Endodermal cell (in vitro differentiated cells): ENCODE measurements at places on chromosomes 2 and 18. TPM values are rescaled to one million over a fixed set of nuclear protein-coding genes. Genes with fewer than 3 reads are reported as not detected.

DNA sequence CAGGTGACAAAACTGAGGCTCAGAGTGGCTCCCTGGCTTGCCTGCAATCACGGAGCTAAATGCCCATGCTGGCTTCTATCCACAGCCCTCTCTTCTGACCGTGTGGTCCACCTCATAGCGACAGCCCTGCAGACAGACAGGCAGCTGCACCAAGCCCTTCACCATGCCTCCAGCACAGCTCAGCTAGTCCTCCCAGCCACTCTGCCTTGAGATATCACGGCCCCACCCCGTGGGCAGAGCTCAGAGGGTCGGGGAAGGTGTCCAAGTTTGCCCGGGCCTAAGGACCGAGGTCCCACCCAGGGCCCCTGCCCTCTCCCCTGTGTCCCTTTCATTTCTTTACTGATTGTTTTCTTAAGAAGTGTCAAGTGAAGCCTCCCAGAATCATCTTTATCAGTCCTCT lies 128.2 kb upstream of the GLI2 start:
- no peak overlapping the region for H3K4me3 ChIP-seq
- H3K36me3 ChIP-seq, result no peaks in the 10 kb centered on the region
- no peaks in the 10 kb centered on the region for H3K27me3 ChIP-seq
- H3K4me1 ChIP-seq, result no peaks in the 10 kb centered on the region
- H3K27ac ChIP-seq, result no peak overlapping the region
- no peak for DNase-seq

Gene SH3RF3
- total RNA-seq, result 0.99 to 1.5 TPM (median 1.4 TPM) in 3 replicates

DNA sequence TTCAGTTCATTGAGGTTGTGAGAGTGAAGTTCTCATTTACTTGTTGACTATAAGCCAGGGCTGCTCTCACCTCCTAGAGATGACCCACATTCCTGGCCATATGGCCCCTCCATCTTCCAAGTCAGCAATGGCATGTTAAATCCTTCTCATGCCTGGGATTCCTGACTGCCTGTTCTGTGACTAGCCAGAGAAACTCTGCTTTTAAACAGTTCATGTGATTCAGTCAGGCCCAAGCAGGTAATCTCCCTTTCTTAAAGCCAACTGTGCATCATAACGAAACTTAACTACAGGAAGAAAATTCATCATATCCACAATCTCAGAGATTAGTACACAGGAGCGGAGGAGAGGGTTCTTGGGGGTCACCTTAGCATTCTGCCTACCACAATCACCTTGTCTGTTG lies 11.5 kb downstream of the DPP4 start:
- no peak for DNase-seq
- H3K36me3 ChIP-seq, result no peaks in the 10 kb centered on the region
- H3K4me1 ChIP-seq, result no peaks in the 10 kb centered on the region

GRCh38 chr2:70557171-70557838 lies 3.7 kb upstream of the TGFA start:
- H3K4me3 ChIP-seq, result no peak overlapping the region
- peaks cover 10% of the 10 kb centered on the region for H3K4me1 ChIP-seq
- no peak overlapping the region for H3K27ac ChIP-seq
- H3K36me3 ChIP-seq, result no peaks in the 10 kb centered on the region
- peaks cover 32% of the 10 kb centered on the region for H3K27me3 ChIP-seq

DNA sequence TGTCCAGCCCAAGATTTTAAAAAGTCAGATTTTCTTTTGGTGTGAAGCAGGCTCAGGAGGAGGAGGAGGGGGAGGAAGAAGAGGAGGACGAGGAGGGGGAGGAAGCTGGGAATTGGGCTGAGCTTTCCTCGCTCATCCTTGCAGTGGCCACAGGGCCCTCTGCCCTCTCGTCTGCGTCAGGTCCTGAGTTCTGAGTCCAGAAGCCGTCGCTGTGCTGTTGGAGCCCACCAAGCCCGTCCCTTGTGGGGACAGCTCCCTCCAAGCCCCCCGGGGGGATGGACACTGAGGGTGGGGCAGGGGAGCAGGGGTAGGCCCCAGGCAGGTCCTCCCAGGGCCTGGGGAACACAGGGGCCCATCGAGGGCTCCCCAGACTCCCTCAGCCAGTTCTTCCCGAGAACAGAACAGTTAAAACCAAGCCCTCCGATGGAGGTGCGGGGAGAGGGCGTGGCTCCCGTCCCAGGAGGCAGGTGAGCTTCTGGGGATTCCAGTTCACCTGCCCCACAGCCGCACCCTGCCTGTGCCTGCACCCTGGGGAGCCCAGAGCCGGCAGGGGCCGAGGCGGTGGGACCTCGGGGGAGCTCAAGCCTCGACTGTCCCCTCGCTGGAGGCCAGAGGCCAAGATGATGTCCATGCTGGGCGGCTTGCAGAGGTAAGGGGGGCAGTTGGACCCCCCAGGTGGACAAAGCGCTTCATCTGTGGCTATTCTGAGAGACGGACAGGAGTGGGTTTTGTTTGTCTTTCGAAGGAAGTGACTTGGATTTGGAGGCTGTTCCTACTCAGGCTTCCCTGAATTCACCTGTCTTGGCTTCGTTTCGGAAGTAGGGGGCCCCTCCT lies at the start of gene GAL3ST2:
Gene GAL3ST2 (plus strand): TSS at position 487 of the 834 bp plus-strand sequence. CDS start 134 bp downstream, at position 621.
- no peaks in the 10 kb centered on the region for H3K27me3 ChIP-seq
- H3K36me3 ChIP-seq, result no peaks in the 10 kb centered on the region
- no peak within 1 kb of the TSS for H3K4me3 ChIP-seq
- no peaks in the 10 kb centered on the region for H3K4me1 ChIP-seq
- H3K27ac ChIP-seq, result no peak within 1 kb of the TSS
- DNase-seq, result peak; percentile 40

Gene KCNJ3
- 3.2 and 4.3 TPM in 2 replicates for total RNA-seq

DNA sequence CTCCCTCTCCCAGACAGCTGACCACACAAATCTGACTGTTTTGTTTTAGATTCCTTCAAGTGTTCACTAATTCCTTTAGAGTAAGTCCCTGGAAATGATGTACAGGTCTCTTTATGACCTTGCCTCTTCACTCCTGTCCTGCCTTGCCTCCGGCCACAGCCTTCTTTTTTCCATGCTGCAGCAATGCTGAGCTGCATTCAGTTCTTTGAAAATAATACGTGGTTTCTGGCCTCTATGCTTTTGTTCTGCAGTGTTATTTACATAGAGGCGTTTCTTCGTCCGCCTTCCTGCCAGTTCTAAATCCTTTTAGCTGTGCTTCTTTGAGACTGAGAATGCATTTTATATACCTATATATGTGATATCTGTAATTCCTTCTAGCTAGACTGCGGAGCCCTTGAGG lies 87.2 kb downstream of the PPP1R1C start:
- H3K27ac ChIP-seq, result no peak overlapping the region
- H3K27me3 ChIP-seq, result no peaks in the 10 kb centered on the region
- H3K36me3 ChIP-seq, result no peaks in the 10 kb centered on the region
- H3K4me1 ChIP-seq, result no peaks in the 10 kb centered on the region
- no peak overlapping the region for H3K4me3 ChIP-seq

DNA sequence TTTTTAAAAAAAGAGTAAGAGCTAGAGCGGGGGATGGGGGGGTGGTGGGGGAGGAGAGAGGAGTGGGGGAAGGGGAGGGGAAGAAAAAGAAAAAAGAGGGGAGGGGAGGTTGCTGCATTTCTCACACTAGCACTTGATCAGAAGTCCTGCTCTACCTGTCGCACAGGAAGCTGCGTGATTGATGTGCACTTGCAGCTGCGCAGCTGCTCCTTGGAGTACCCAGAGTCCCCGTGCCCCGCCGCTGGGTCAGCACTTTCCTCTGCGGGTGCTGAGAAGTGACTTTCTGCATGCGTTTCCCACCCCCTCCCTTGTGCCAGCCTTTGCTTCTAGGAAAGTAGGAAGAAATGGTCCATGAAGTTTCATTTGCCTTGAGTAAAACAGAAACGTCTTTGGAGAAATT lies 297.3 kb downstream of the ETAA1 start:
- H3K27me3 ChIP-seq, result no peaks in the 10 kb centered on the region
- peak; percentile 50 for DNase-seq
- H3K36me3 ChIP-seq, result no peaks in the 10 kb centered on the region

Gene MARCHF4
- 0.51 to 1.3 TPM (median 0.78 TPM) in 3 replicates for total RNA-seq

DNA sequence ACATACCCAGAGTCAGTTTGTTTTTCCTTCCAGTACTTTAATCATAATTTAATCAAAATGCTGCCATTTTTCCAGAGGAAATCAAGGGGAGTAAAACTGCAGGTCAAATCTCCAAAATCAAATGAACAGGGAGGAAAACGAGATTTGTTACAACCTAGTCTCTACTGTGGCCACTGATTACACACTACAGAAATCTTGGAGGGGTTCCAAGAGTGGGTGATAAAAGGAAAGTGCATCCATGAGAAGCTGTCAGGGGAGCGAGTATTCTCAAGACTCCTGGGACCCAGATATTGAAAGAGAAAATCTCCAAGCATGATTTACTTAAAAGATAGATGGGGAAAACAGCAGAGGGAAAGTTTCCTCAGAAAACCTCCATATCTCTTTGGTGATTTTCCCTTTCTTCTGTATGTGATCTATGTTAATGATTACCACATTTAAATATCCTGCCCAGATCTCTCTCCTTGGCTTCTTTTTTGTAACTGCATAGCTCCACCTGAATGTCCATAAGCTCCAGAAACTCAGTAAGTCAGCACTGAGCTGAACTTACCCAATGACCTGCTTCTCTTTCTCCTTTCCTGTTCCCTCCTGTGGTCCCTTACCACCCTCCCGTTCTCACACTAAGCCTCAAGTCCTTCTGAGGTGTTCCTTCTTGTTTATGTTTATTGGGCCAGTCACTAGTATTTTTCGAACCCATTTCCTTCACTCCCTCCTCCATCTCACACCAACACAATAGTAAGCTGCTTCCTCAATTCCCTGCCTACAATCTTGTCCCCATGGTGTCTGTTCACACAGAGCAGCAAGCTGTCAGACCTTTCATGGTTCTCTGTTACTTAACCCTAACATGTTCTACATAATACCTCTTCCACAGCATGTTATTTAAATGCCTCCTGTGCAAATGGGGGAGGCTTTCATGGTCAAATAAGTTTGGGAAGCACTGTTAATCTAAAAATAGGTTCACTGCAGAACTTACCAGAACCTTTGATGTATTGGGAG lies 73.9 kb upstream of the TWSG1 start:
- no peak overlapping the region for H3K27ac ChIP-seq
- H3K36me3 ChIP-seq, result peaks cover 15% of the 10 kb centered on the region
- H3K4me3 ChIP-seq, result no peak overlapping the region
- no peaks in the 10 kb centered on the region for H3K27me3 ChIP-seq
- no peaks in the 10 kb centered on the region for H3K4me1 ChIP-seq
- peak; percentile 38 for DNase-seq

GRCh38 chr2:186695081-186695756 lies 1.4 kb downstream of the FAM171B start:
- no peaks in the 10 kb centered on the region for H3K4me1 ChIP-seq
- H3K4me3 ChIP-seq, result peak overlapping the region; percentile 86
- H3K27ac ChIP-seq, result no peak overlapping the region
- H3K36me3 ChIP-seq, result no peaks in the 10 kb centered on the region
- DNase-seq, result no peak
- H3K27me3 ChIP-seq, result no peaks in the 10 kb centered on the region

GRCh38 chr2:174518395-174518794 lies 31.6 kb upstream of the GPR155 start:
- H3K36me3 ChIP-seq, result no peaks in the 10 kb centered on the region
- H3K4me1 ChIP-seq, result no peaks in the 10 kb centered on the region
- DNase-seq, result no peak
- no peak overlapping the region for H3K27ac ChIP-seq
- peaks cover 8% of the 10 kb centered on the region for H3K27me3 ChIP-seq

DNA sequence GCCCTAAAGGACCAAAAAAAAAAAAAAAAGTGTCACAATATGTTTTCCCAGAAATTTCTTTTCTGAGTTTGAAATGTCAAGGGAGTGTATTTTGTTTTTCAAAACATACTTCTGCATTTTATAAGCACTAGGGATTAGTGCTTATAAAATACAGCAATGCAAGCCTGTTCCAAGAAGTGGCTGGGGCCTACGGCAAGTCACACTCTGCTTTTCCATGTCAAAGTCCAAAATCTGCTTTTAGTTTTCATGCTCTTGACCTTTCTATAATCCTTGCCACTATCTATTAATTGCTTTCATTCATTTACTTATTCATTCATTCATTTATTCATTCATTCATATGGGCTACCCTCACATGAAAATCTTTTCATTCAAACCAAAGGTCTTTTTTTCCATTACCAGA lies 100.1 kb upstream of the UXS1 start:
- no peaks in the 10 kb centered on the region for H3K36me3 ChIP-seq
- DNase-seq, result no peak
- H3K27me3 ChIP-seq, result no peaks in the 10 kb centered on the region
- no peaks in the 10 kb centered on the region for H3K4me1 ChIP-seq
- no peak overlapping the region for H3K27ac ChIP-seq

DNA sequence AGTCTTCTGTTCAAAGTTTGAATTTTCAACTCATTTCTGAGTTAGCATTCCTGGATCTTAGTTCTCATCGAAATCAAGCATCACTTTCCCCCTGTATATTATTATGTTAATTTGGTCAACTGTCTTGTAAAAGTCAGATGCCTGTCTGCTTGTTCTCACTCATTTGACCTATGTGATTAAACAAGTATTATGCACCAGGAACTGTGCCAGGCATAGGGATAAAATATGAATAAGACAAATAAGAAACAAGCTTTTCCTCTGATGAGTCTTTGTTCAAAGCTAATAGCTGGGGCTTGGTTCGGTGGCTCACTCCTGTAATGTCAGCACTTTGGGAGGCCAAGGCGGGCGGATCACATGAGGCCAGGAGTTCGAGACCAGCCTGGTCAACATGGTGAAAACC lies 19.7 kb upstream of the EMILIN2 start:
- H3K4me3 ChIP-seq, result no peak overlapping the region
- no peak overlapping the region for H3K27ac ChIP-seq
- no peaks in the 10 kb centered on the region for H3K36me3 ChIP-seq
- DNase-seq, result no peak
- no peaks in the 10 kb centered on the region for H3K4me1 ChIP-seq
- H3K27me3 ChIP-seq, result no peaks in the 10 kb centered on the region

DNA sequence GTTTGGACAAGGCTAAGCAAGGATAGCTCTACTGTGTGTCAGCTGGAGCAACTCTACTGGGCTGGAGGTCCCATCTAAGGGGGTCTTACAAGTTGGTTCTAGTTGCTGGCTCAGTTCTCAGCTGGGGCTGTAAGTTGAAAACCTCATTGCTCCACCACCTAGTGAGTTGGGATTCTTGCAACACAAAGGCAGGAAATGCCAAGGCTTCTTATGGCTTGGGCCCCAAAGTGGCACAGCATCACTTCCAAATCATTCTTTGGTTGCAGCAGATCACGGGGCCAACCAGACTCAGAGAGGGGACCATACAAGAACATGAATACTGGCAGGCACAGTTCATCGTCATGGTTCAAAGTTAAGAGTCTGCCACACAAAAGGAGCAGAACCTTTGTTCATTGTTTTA lies 332.7 kb downstream of the LRRTM1 start:
- peaks cover 10% of the 10 kb centered on the region for H3K4me1 ChIP-seq
- peak; percentile 63 for DNase-seq
- H3K27ac ChIP-seq, result no peak overlapping the region
- no peak overlapping the region for H3K4me3 ChIP-seq

DNA sequence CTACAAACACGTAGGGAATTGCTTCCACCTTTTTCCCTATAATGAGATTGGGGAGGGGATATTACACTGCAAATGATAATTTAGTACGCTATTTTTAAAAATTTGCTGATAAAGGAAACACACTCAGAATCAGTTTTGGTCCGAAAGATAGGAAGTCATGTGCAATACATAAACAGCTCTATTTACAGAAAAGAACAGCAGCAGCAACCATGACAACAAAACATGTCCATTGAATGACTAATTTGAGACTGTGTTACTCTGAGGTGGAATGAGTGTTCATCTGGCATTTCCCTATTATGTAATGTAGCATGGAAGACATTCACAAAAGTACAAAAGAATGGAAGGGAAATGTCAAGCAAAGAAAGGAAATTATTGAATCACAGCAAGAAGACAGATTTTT lies 337.2 kb downstream of the NBAS start:
- H3K27ac ChIP-seq, result no peak overlapping the region
- no peak overlapping the region for H3K4me3 ChIP-seq
- no peak for DNase-seq
- no peaks in the 10 kb centered on the region for H3K27me3 ChIP-seq
- H3K36me3 ChIP-seq, result no peaks in the 10 kb centered on the region
- no peaks in the 10 kb centered on the region for H3K4me1 ChIP-seq

Gene IL1R2
- 0.73 to 1.1 TPM in 2 of 3 replicates, not detected in the other for total RNA-seq
